ENCODE measurements at places on chromosomes 7 and 10.
A peak's percentile ranks its signal among the peaks of the same experiment; 100 is the strongest.

- DNase-seq, result no peak
Observed at GRCh38 chr10:103841519-103841918, 13.9 kb downstream of the SH3PXD2A start.

GRCh38 chr7:20013536-20013935 lies 203.6 kb downstream of the MACC1 start:
- DNase-seq, result no peak

DNA sequence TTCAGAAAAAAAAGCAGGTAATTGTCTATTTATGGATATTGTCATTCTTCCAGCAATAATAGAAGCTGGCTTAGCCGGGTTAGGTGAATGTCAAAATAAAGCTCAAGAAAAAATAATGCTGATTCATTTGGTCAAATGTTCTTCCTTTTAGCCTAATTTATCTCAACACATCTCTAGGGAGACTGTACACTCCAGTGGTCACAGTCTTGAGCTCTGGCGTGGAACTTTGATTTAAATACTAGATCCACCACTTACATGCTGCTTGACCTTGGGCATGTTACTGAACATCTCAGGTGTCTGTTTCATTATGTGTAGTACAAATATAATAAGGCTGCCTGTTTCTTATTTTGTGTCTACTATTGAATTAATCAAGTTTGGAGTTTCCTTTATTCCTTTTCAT lies 22.0 kb downstream of the PRTFDC1 start:
- DNase-seq, result no peak

DNA sequence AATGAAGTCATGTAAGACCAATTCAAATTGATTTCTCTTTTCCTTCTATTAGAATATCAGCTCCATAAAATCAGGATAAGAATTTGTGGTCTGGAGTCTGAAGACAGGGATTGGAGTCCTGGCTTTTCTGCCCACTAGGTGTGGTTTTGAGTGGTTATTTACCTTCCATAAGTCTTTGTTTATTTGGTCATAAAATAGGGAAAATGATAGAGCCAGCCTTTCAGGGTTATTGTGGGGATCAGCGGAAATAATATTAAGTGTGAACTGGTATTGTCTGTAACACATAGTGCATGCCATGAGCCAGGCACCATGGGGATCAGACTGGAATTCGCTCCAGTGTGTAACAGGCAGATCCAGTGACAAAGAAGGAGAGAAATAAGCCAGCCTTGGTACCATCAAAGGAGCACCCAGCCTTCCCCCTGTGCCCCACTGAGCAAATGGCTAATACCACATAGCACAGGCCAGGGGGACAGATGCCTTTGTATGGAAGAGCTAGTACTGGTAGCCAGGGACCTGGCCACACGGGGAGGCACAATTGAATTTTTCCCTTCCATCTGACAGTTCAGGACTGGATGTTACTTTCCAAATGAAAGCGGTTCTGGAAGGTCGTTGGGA lies 509.7 kb upstream of the PODXL start:
- DNase-seq, result no peak

GRCh38 chr7:155791214-155791737 lies 21.0 kb downstream of the SHH start:
- no peak for DNase-seq

- no peak for DNase-seq
Observed at GRCh38 chr7:133436014-133436428, 183.1 kb downstream of the EXOC4 start.

- DNase-seq, result no peak
Observed at GRCh38 chr10:69455006-69455763, 3.9 kb downstream of the TSPAN15 start.

- DNase-seq, result no peak
Observed at GRCh38 chr7:7271094-7271874, 88.9 kb downstream of the C1GALT1 start.

DNA sequence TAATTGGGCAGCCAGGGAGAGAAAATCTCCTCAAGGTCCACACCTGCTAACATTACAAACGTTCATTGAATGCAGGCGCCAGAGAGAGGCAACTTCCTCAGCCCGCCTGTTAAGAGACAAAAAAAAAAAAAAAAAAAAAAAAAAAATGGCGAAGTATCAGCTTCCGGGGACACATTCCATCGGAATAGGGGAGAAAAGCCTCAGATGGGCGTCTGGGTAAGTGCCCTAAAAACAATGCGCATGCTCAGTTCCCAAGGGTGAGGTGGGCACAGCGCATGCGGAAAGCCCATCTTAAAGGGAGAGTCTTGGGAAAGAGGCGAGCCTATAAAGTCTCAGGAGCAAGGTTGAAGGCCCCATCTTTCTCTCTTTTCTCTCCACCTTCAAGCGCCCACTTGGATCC lies 1139.7 kb upstream of the CELF2 start:
- DNase-seq, result no peak

DNA sequence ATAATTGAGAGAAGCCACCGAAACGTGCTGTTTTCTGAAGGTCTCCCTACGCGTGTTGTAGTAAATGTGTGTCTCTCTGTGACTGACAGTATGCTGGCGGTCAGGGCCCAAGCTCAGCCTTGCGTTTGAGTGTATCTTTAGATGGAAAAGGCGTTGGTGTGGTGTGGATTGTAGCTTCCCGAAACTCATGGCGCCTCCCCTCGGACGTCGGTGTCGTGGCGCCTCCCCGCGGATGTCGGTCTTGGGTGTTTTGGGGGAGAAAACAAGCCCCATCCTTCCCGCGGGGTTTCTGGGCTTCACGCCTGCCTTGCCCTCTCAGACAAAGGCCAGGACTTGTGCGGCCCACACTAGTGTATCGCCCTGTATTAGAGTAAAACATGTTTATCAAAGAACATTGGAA lies 12.8 kb downstream of the SUN1 start:
- DNase-seq, result no peak

DNA sequence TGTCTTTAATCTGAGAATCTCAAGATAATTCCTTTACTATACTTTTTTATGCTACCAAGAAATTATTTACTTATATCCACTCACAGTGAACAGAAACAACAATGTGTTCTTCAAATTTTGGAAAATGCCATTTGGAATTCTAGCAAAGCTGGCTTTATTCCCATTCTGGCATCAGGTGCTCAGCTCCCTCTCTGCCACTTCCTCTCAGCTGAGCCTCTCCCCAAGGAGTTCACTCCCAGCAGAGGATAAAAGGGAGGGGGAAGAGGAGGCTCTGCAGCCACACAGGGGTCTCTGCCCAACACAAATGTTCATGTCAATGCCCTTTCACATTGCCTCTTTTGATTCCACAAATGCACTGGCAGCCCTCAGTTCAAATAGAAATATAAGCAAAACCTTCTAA lies 116.9 kb downstream of the CPEB3 start:
- no peak for DNase-seq

GRCh38 chr7:26584987-26585665 lies 279.3 kb downstream of the SKAP2 start:
- no peak for DNase-seq

- DNase-seq, result no peak
Observed at GRCh38 chr10:30431435-30431911, 2.5 kb upstream of the MAP3K8 start.

GRCh38 chr7:72793791-72794190 lies 34.2 kb downstream of the TYW1B start:
- DNase-seq, result no peak

DNA sequence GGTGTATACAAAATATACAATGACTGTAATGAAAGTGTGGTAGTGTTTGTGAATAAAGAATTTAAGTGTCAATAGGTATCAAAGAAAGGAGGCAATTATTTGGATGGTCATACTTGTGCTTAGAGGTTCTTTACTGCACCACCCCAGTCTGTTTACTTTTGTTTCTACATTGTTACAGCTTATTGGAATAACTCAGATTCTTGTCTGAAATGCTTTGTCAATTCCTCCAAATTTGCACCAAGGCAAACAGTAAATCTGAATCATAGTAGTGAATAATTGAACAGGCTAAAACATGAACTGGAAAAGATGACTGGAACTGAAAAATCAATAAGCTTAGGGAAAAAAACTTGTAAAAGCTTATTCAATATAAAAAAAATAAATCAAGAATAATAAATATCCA lies 319.2 kb downstream of the EXOC4 start:
- DNase-seq, result no peak

- DNase-seq, result no peak
Observed at GRCh38 chr10:116044801-116045248, 228.2 kb downstream of the GFRA1 start.

DNA sequence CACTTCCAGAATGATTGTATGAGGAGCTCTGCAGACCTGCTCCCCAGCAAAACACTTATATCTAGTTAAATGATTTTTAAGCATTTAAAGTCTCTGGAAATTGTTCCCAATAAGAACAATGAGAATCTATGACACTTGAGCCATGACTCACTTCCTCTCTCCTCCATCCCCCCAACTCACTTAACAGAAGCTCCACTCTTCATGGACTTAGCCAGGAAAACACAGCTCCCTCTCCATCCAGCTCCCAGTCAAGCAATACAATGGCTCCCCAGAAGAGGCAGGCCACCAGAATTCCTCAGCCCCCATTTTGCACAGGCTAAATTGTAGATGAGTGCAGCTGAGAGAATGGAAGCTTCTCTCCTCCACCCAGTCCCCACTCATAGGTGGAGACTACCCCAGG lies 27.0 kb downstream of the AOC1 start:
- DNase-seq, result no peak

DNA sequence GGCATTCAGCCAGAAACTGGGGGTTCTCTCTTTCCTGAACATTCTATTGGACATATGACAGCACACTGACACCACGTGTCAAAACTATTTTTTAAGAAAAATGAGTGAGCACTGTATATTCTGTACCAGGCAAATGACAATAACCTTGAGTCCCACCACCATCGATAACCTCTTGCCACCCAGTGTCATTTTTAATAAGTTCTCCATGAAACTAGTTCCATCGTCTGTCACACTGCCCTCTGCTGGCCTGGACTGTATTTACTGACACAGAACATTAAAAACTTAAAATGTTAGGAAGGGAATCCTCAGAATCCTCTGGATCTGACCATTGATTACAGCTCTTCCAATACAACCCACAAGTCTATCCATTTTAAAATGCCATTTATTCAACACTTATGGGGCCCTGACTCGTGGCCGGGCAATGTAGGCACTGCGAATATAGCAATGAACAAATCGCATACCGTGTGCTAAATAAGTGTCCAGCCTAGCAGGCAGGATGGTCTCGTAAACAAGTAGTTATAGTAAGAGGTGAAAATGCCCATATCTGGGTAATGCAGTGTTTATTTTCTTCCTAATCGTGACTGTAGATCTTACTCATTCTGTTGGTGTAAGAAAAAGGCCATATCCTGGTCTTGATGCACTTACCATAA lies 35.9 kb upstream of the CACNB2 start:
- peak; percentile 43 for DNase-seq

GRCh38 chr10:91616137-91616536 lies 16.7 kb downstream of the PPP1R3C start:
- DNase-seq, result no peak

GRCh38 chr7:33087356-33087755 lies 21.8 kb downstream of the RP9 start:
- DNase-seq, result no peak

GRCh38 chr7:39130274-39130673 lies 152.6 kb downstream of the POU6F2 start:
- DNase-seq, result no peak
